ENCODE measurements at places on chromosomes 1 and 21.

DNA sequence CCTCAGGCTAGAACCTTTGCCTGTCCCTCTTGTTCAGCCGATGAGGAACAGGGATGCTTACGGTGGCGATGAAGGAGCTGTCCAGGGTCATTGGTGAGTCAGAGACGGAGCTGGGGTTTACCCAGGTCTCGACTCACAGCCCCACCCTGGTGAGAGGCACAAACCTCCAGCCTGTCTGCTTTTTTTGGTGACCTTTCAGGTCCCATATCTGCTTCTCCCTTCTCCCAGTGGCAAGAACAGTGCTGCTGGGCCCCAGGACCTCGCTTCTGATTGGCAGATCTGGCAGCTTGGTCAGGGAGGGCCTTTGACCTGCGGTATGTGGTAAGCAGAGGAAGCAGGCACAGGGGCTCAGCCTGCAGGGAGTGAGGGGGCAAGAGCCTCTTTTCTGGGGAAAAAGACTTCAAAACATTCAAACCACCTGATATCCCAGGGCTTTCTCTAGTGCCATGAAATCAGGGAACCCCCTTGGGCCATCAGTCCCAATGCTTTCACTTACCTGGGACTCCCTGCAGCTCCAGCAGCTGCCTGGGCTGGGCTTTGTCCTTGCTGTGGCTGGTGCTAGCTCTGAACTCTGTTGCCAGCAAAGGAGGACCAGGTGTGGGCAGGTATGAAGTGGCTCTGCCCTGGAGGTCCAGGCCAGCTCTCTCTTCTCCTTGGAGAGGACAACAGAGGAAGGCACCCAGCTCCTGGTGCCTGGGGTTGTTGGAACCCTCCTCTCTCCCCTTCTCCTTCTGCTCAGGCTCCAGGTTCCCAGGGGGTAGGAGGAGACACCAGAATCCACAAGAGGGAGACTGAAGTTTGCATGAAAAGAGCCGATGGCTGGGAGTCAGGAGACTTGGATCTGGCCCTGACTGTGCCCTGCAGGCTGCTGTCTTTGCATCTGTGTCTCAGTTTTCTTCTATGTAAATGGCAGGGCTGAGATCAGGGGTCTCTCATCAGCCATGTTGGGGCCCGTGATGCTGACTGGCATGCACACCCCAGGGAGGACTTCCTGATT, 41.4 kb downstream of the TRIM62 start:
- DNase-seq = no peak

- DNase-seq = no peak
These were observed 4.8 kb downstream of the ATP1A1 start for GRCh38 chr1:116377541-116378529.

DNA sequence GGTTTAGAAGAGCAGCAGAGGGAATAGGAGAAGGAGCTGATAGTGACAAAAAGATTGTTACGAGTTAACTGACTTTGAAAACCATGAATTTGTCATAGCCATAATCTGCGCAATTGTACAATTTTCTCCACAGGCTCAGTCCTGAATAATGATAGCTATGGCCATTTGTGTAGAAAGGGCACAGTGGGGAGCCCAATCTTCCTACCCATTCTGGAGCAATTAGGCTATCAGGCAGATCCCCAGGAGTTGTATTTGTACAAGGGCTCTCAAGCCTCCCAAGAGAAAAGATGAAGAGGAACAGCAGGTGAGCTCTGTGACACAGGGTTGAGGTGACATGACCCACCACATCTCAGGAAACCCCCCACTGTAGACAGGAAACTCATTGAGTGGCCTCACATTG, 42.1 kb upstream of the SAMD13 start:
- DNase-seq = no peak

- no peak for DNase-seq
These were observed 7.0 kb upstream of the IL6R start for GRCh38 chr1:154398141-154398540.

- no peak for DNase-seq
These were observed 9.0 kb downstream of the HCRTR1 start for GRCh38 chr1:31626223-31627207.

DNA sequence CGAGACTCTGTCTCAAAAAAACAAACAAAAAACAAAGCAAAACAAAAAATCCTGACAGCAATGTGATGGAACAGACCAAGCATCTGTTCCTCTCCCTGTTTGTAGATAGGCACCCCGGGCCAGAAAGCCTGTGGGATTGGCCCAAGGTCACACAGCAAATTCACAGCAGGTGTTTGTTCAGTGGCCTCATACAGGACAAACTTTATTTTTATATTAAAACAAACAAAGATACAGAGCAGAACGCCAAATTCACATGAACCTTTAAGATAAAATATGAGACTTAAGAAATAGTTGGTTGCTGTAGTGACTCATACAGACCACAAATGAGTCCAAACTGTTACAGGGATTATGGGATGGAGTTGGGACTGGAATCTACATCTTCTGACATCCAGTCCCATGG, 2.3 kb upstream of the CELA2A start:
- DNase-seq = no peak

GRCh38 chr1:94799206-94799605, 21.0 kb upstream of the SLC44A3 start:
- DNase-seq = no peak

All from activated CD8-positive, alpha-beta memory T cell treated with anti-CD3 and anti-CD28 coated beads for 1 hour (primary cell).